ENCODE measurements at places on chromosomes 4 and X.
A peak's percentile ranks its signal among the peaks of the same experiment; 100 is the strongest.

- DNase-seq = no peak
Observed at GRCh38 chr4:122798101-122798500, 28.5 kb upstream of the FGF2 start.

DNA sequence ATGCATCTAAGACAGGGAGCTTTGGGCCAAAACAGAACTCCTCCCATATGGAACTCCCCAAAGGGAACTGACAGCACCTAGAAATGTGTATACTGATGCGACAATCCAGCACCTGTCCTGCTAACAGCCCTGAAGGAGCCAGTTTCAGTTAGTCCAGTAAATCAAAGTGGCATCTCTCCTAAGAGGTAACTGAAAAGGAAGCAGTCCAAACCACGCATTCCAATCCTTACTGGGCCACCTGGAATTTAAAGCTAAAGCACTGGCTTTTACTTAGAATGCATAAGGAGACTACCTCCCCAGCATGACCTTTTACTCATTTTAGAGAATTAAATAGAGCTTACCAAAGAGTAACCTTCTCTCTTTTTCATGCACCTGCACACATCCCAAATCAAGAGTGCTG, 586.8 kb upstream of the PITX2 start:
- no peak for DNase-seq

GRCh38 chr4:41613821-41614220, 75.9 kb downstream of the LIMCH1 start:
- DNase-seq = no peak

- DNase-seq = no peak
Observed at GRCh38 chrX:30735839-30736238, 82.6 kb downstream of the GK start.

DNA sequence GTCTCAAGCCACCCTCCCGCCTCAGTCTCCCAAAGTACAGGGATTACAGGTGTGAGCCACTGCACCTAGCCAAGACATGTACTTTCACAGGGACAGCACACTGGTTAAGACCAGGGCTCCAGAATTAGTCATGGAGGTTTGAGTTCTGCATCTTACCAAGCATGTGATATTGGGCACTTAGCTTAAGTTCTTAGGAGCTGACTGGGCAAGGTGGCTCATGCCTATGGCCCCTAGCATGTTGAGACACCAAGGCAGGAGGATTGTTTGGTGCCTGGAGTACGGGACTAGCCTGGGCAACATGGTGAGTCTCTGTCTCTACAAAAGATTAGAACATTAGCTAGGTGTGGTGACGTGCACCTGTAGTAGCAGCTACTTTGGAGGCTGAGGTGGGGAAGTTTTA, 2.6 kb upstream of the TMEM192 start:
- DNase-seq = no peak

- peak; percentile 47 for DNase-seq
Observed at GRCh38 chrX:103175944-103176753, 38.8 kb upstream of the BEX4 start.

GRCh38 chrX:109393859-109394258, 88.0 kb downstream of the GUCY2F start:
- DNase-seq = no peak

DNA sequence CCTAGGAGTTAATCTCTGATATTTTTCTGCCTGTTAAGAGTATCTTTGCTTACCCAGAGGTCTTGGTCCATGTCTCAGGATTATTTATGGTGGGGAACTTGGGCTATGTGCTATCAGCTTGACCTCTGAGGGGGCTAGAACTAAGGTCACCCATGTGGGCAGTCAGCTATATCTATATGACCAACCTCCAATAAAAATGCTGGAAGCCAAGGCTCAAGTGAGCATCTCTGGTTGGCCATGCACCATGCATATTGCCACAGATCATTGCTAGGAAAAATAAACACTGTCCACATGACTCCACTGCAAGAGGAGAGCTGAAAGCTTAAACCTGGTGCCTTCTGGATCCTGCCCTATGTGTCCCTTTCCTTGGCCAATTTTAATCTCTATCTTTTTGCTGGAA, 196.5 kb upstream of the SLC7A11 start:
- DNase-seq = no peak

DNA sequence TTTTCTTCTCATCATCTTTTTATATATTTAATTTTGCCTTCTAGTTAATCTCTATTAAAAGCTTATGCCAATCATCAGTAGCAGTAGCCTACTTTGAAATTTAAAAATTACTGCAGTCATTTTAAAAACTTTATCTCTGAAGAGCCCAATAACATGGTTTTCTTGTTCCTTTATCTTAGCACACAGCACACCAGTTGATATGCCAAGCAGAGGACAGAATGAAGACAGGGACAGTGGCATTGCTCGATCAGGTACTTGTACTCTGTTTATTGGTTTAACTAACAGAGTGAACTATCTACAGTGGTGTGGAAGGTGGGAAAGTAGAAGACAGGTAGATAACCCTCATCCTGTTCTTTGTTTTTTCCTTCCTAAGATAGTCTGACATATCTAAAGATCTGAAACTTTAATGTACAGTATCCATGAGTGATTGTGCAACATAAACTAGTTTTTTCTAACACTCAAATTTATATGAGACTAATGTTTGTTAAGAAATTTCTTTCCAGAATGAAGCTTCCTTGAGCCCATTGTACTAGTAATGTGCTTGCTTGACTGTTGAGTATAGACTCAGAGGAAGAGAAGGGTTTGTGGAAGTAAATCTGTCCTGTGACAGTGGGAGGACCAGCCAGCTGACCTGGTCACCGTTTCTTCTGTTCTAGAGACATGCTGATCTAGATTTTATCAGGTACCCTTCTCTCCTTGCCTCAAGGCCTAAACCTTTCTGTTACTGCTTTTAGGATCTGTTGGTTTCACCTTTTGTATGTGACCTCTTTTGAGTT, 66.6 kb downstream of the FNIP2 start:
- DNase-seq = no peak

DNA sequence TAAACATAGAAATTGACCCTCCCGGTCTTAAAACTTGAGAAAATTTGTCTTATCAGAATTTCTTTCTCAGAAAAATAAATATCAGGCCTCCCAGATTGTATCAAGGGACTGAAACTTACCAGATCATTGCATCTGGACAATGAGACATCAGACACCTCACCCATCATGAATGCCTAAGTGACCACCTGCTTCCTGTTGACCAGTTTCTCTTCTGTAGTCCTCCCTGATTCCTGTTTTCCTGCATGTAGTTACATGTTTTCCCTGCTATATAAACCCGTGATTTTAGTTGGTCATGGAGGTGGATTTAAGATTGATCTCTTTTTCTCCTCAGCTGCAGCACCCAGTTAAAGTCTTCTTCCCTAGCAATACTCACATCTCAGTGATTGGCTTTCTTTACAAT, 548.1 kb downstream of the PPP4R3C start:
- no peak for DNase-seq

- DNase-seq = no peak
Observed at GRCh38 chrX:9434051-9434550, 30.8 kb upstream of the TBL1X start.

DNA sequence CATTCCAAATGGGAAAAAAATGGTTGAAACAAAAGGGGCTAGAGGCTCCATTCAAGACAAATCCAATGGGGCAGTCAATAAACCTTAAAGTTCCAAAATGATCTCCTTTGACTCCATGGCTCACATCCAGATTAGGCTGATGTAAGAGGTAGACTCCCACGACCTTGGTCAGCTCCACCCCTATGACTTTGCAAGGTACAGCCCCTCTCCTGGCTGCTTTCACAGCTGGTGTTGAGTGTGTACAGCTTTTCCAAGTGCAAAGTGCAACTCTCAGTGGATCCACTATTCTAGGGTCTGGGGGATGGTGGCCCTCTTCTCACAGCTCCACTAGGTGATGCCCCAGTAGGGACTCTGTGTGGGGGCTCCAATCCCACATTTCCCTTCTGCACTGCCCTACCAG, 21.5 kb downstream of the SULT1B1 start:
- DNase-seq = no peak

DNA sequence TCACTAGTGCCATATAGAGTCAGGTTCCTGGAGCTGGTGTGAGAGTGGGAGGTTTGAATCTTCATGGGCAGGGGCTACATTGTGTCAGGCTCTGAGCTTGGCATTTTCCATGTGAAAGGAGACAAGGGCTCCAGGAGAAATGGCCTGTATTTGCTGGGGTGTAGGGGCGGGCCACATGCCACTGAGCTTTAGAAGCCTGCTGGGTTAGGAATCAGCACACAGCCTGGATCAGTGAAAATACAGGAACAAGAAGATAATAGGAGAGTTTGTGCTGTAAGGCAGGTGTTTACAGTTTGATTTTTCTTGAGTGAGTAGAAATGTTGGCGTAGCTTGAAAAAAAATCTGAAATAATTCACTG, 35.4 kb downstream of the TBC1D14 start:
- no peak for DNase-seq

DNA sequence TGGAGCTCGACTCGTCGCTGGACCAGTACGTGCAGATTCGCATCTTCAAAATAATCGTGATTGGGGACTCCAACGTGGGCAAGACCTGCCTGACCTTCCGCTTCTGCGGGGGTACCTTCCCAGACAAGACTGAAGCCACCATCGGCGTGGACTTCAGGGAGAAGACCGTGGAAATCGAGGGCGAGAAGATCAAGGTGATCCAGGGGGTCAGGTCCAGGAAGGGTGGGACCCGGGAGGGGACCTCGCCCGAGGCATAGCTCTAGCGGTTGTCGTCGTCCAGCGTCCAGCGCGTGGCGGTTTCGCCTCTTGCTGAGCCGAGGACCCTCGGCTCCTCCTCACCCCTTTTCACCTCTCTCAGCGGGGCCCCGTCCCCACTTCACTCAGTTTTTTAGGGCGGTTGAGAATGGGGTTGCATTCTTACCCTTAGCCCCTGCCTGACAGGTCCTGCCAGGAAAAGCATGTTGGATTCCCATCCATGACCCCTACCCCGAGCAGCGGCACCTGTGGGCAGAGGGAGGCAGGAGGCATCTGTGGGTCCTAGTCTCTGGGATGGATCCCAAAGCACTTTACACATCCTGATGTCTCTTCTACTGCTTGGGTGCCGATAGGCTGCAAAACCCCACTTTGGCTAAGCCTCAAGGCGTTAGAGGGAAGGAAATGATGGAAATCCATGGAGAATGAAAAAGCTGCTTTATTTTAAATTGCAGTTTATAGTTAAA, 524 bp downstream of the RAB33A start:
- no peak for DNase-seq

DNA sequence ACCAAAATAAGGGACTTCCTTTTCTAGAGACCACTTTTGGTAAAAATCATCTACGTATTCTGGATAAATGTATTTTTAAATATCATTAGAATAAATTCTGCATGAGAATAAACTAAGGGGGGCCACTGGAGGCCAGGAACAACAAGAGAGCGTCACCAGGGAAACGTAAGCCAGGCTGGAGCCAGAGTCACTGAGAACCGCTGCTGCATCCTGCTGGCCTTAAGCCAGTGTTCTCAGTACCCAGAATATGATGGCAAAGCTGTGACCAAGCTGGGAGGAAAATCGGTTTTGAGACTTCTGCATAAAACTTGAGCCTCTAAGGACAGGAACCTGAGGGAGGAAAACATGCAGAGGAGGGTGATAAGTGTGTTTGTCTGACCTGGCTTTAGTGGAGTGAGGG, 63.0 kb upstream of the FAM9A start:
- no peak for DNase-seq

DNA sequence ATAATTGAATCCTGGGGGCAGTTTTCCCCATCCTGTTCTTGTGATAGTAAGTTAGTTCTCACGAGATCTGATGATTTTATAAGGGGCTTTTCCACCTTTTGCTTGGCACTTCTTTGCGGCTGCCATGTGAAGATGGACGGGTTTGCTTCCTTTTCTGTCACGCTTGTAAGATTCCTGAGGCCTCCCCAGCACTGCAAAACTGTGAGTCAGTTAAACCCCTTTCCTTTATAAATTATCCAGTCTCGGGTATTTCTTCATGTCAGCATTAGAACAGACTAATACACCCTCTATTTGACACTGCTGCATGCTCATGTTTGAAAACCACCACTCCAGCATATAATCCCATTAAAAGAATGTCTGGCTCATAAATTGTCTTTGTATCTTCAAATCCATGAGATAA, 264.4 kb upstream of the ITM2A start:
- DNase-seq = no peak

DNA sequence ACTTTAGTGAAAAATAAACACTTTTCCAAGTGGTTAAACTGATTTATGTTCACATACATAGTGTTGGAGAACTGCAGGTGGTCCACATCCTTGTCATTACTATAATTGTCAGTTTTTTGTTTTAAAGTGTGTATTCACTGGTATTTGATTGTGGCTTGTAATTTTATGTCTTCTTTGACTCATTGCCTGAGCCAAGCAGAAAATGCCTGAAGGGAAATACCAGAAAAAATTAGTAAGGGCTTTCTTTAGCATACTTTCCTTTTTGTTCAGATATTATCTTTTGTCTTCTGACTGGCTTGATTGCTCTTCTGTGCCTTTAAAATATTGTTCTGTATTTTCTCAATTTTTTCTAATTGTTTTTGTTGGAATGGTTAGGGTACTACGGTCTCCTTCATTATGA, 981.3 kb downstream of the C4orf33 start:
- DNase-seq = no peak

DNA sequence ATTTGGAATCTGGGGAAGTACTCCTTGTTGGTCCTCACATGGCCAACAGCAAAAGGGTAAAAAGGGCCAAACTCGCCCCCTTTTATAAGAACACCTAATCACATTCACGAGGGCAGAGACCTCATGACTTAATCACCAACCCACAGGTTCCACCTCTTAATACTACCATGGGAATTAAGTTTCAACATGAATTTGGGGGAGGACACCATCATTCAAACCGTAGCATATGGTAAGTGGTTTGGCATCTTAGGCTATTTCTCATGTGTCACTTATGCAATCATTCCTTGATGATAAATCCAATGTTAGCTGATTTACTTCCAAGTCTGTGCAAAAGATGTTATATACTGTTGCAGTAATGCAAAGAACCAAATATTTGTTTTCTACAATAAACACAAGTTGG, 302.9 kb upstream of the FAM241A start:
- no peak for DNase-seq

DNA sequence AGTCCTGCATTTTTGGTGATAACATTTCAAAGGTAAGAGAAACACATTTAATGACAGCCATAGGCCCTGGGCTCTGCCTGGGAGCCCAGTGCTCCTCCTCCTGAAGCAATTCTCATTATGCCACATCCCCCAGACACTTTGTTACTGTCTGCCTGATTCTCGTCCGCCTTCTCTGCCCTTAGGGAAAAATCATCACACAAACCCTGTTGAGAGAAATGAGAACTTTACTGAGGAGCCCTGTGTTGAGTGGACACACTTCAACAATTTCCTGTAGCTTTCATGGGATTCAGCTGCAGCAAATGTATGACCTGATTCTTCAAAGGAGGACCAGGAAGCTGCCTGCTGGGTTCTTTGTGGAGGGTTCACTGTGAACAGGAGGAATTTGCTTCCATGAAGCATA, 566.5 kb upstream of the FRG1 start:
- no peak for DNase-seq
